Tongue (tissue), 3 donors: ENCODE measurements at places on chromosomes 1 and 21. TPM values are rescaled to one million over a fixed set of nuclear protein-coding genes. Genes with fewer than 3 reads are reported as not detected.
A peak's percentile ranks its signal among the peaks of the same experiment; 100 is the strongest.

The BRINP3 gene
- 0.31 TPM for total RNA-seq

The TLCD4 gene
- 43.7 TPM for total RNA-seq

- DNase-seq, result no peak
Measured at GRCh38 chr1:241156231-241156965, 200.6 kb downstream of the RGS7 start.

GRCh38 chr1:77900687-77901293 is 12.4 kb downstream of the NEXN start:
- DNase-seq, result peak; percentile 68

GRCh38 chr1:235898126-235898525 is 31.4 kb upstream of the LYST start:
- no peak for DNase-seq
